ENCODE measurements at places on chromosomes 13 and 19.

GRCh38 chr19:46746281-46747057 lies at the start of gene STRN4:
Gene STRN4 (minus strand): TSS chr19:46746450. CDS start chr19:46746430, 20 bp downstream.
- peak; percentile 92 for DNase-seq

- no peak for DNase-seq
These were observed 1.7 kb upstream of the USPL1 start for GRCh38 chr13:30615866-30616541.

DNA sequence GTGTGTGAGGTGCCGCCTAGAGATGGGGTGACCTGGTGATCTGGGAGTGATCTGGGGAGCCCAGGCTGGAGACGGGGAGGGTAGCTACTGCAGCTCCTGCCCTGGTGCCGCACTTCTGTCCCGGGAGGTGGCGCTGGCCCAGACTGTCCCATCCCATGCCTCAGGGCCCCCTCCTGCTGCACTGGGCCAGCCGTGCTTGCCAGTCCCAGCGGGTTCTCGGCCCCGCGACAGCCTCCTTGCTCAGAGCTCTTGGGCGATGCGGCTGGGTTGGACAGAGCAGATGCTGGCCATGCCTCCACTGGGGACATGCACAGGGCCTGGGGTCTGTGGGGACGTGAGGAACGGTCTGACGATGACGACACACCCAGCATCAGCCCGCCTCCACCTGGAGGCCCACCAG lies 2.5 kb downstream of the RAX2 start:
- DNase-seq, result no peak

GRCh38 chr19:30649934-30650614 lies 277.9 kb downstream of the ZNF536 start:
- peak; percentile 60 for DNase-seq

DNA sequence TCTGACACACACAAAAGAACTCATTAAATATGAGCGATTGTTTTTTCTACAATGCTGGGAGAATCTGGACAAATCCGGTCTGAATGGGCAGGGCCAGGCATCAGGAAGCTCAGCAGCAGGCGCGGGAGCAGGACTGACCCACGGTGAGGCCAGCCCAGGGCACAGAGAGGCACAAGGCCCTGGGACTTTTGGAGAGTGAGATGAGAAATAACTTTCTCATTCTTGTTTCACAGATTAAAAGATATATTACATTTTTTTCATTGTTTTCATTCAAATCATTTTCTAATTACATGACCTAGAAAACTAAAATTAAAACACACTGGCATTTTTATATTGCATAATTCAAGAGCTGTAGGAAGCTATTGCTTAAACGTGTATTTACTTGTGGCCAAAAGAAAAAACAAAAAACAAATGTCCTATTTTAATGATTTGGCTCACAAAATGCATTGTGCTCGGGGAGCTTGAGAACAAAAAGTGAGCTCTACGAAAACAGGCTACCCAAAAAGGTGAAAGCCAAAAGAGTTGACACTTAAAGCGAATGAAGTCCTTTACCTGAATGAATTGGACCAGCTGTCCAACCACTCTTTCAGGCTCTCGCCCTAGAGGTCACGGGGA lies 133.1 kb downstream of the TNFRSF19 start:
- no peak for DNase-seq

DNA sequence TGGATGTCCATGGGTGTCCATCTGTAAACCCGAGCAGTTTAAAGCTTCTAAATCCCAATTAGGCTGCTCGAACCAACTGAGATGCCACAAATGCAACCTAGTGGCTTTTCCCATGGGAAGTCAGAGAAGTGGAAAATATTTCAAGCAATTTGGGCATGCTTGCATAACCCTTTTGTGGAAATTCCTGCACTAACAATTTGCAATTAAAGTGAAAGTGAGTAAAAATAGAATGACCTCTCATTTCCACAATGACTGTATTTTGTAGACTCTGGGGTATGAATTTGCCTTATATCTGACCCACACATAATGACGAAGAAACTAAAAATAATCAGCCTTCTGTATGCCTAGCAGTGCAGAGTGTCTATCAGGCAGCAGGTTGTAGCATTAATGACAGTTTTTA lies 91.8 kb upstream of the TSC22D1 start:
- DNase-seq, result no peak

DNA sequence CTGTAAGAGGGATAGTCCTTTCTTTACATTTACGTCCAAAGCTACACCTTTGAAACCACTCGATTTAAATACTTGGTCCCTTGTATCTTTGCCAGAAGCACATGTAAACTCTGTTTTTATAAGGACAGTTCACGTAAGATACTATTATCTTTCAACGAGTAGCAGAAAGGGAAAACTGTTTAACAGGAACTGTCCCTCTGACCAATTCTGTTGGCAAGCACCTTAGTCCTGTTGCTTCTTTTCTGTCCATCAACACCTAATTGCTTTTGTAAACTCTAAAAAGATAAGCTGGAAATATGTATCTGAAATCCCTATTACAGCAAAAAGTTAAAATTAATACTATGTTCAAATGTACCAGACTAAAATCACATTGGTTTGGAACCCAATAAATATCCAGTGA lies 37.4 kb downstream of the PCDH9 start:
- DNase-seq, result no peak

DNA sequence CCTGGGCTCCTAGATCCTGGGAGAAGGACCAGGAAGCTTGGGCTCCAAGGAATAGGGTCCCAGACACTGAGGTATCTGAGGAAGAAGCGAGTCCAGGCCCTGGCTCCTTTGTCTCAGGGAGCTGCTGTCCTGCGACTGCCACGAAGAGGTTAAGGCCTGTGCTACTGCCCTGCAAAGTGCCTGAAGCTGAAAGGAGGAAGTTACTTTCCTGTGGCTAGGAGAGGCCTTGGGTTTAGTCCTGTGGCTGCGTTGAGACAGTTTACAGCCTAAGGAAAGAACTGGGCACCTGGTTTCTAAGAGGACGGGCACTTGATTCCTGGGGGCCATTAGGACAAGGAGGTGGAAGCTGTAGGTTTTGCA lies 2.8 kb downstream of the MYADM start:
- no peak for DNase-seq

GRCh38 chr13:35549481-35549880 lies 73.0 kb upstream of the MAB21L1 start:
- DNase-seq, result no peak

- no peak for DNase-seq
These were observed 84.4 kb downstream of the STK24 start for GRCh38 chr13:98492335-98493041.

GRCh38 chr19:46296722-46297461 lies at the start of gene HIF3A:
Gene HIF3A (plus strand): TSS chr19:46297042. CDS start chr19:46297077, 35 bp downstream.
- no peak for DNase-seq

DNA sequence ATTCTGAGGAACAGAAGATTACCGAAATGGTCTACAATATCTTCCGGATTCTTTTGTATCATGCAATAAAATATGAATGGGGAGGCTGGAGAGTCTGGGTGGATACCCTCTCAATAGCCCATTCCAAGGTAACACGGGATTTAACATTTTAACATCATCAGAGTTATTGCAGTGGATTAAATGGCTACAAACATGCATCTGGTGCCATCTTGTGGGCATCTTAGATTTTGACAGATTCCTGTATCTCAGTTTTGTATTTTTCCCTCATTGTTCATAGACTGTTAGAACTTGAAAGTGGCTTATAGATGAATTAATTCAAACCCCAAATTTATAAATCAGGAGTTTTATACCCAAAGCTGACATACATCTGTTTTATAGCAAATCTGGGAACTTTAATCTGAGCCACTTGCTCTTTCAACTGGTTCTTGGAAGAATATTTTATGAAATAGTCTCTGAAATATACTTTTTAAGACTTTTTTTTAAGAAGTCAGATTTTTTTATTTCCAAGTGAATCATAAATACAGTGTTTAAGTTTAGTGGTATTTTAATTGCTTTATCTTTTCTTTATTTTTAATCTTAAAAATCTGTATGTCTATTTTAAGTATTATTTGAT lies 215.2 kb downstream of the NBEA start:
- DNase-seq, result peak; percentile 43

DNA sequence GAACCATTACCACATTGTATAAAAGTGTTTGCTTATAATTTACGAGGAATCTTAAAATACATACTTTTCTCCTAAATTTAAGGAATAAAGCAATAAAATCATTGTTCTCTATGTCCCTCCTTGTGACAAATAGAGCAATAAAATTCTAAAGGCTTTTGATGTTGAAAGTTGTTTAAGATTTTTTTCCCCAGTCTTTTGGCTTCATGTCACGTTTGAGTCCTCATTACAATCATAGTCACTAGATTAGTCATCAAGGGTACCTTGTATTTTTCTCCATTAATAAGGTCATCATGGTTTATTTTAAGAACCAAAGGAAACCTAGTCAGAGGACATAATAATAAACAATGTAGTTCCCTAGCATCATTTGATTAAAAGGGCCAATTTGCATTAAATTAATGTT lies 3.2 kb downstream of the WBP4 start:
- DNase-seq, result no peak

DNA sequence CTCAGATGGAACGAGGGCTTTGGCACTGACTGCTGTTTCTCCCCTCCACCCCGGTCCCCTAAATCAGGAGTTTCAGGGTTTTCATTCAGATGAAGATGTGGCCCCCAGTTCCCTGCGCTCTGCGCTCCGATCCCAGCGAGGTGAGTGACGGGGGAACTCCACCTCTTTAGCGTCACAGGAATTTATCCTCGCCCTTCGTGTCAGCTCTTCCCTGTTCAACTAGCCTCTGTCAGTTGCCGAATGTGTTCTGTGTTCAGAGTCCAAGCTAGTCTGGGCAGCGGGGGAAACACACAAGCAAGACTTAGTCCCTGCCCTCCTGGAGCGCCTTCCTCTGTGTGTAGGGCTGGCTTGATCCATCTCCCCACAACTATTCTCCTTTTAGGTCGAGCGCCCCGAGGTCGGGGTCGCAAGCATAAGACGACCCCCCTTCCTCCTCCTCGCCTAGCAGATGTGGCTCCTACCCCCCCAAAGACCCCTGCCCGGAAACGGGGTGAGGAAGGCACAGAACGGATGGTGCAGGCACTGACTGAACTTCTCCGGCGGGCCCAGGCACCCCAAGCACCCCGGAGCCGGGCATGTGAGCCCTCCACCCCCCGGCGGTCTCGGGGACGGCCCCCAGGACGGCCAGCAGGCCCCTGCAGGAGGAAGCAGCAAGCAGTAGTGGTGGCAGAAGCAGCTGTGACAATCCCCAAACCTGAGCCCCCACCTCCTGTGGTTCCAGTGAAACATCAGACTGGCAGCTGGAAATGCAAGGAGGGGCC lies 1.8 kb downstream of the KMT2B start:
- DNase-seq, result no peak

GRCh38 chr13:60629158-60629557 lies 232.1 kb downstream of the TDRD3 start:
- DNase-seq, result no peak

DNA sequence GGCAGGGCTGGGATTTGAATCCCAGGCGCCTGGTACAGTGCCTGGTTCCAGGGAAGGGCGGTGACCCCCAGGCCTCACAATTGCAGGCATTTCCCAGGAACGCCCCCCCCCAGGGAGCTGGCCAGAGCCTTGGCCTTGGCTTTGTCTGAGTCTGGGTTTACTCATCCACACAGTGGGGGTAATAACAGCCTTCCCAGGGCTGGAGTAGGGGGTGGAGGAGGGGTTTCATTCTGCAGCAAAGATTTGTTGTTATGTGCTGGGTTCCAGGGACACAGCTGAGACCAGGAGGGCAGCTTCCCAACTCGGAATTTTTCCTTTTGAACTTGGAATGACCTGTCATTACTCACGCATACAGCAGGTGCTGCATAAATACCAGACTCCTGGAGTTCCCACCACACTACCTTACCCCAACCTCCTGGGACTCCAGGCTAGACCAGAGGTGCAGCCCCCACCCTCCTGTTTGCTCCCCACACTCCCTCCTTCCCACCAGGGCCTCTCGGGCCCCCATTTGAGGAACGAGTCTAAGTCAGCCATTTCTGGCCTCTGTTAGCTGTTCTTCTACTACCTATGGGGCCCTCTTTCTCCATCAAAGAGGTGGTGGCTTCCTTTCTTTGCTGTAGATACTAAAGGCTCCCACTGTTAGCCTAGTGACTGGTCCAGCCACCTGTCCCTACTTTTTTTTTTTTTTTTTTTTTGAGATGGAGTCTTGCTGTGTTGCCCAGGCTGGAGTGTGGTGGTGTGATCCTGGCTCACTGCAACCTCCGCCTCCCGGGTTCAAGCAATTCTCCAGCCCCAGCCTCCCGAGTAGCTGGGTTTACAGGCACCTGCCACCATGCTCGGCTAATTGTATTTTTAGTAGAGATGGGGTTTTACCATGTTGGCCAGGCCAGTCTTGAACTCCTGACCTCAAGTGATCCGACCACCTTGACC lies 1.6 kb upstream of the ADAMTS10 start:
- DNase-seq, result no peak

DNA sequence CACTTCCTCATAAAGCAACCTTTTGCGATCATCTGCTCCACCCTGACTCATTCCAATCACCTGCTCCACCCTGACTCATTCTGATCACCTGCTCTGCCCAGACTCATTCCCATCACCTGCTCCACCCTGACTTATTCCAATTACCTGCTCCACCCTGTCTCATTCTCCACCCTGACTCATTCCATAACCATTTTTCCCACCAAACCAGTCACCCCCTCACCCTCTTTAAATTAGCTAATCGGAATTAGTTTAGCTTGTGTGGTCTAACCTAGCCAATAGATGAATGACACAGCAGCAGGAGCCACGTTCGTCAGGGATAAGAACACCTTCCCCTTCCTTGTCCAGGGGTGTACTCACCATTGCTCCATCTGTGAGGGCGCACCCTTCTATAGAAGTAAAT lies 134.0 kb downstream of the COG6 start:
- no peak for DNase-seq

DNA sequence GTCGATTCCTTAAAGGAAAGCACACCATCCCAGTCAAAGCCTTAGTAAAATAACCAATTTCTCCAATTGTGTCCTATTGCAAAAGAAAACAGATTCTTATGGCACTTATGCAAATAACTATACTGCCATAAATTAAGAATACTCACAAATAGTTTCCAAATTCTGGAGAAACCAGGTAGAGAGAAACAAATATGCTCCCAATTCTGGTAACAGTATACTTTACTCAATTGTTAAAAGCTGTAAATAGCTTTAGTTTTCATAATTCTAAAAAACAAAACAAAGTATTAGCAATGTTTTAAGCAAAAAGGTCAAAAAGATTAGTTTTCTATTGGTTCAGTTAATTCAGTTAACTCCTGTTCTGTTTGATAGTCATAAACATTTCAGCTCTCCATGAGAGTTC lies 18.2 kb upstream of the UBAC2 start:
- no peak for DNase-seq

- no peak for DNase-seq
These were observed 10.8 kb downstream of the FFAR2 start for GRCh38 chr19:35458731-35459391.

GRCh38 chr13:30409886-30410704 lies 12.2 kb upstream of the UBE2L5 start:
- no peak for DNase-seq

GRCh38 chr19:41341669-41342490 lies 11.8 kb downstream of the TGFB1 start:
- no peak for DNase-seq

DNA sequence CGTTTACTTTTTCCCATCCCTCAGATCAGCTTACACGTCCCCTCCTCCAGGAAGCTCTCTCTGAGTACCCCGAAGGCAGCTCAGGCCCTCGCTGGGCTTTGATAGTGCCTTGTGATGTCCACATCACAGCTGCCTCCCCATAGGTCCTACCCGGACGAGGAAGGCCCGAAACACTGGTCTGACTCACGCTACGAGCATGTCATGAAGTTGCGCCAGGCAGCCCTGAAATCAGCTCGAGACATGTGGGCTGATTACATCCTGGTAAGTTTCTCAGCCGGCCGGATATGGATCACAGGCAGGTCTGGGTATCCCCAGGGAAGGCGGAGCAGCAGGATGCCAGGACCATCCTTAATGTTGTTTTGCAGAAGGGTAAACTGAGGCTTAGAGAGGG lies 4.8 kb downstream of the COLGALT1 start:
- DNase-seq, result no peak

GRCh38 chr13:26872525-26873385 lies 112.2 kb upstream of the GPR12 start:
- peak; percentile 75 for DNase-seq
